ENCODE measurements at places on chromosomes 2 and 18.

- DNase-seq, result no peak
These were observed 211.5 kb downstream of the TMEM247 start for GRCh38 chr2:46690825-46691224.

DNA sequence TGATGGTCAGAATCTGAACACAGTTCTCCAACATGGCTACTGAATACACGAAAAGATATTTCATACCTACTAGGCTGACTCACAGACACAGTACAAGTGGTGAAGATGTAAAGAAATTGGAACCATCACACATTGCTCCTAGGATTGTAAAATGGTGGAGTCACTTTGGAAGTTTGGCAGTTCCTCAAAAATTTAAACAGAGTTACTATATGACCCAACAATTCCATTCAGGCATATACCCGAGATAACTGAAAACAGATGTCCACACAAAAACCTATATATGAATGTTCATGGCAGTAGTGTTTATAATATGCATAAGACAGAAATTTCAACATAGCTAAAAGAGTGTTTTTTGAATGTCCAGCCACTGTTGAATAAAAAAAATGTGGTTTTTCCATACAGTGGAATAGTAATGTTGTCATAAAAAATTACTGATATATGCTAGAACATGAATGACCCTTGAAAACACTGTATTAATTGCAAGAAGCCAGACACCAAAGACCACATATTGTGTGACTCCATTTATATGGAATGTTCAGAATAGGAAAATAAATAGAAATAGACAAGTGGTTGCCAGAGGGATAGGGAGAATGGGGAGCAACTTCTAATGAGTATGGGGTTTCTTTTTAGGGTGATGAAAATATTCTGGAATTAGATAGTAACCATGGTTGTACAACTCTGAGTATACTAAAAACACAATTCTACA is 10.1 kb downstream of the RMP24 start:
- no peak for DNase-seq

DNA sequence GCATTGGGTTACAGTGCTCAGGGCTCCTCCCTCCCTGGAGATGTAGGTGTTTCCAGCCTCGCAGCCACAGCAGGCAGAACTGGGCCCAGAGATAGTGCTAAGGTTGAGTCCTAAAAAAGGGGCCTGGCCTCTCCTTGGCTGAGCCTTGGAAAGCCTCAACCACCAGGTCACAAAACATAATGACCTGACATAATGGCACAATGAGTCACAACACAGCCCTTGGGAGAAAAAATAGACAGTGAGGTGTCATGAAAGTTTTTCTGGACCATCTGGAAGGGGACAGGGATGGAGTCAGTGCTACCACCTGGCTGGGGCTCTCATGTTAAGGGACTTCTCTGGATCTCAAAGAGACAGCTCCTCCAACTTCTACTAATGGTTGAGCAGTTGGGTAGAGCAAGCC is 92.4 kb upstream of the LCLAT1 start:
- DNase-seq, result no peak

DNA sequence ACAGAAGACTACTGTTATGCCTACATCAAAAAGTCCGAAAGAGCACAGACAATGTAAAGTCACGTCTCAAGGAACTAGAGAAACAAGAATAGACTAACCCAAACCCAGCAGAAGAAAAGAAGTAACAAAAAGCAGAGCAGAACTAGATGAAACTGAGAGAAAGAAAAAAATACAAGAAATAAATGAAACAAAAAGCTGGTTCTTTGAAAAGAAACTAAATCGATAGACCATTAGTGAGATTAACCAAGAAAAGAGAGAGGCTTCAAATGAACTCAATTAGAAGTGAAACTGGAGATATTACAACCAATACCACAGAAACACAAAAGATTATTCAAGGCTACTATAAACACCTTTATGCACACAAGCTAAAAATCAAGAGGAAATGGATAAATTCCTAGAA is 271.8 kb downstream of the MBD2 start:
- no peak for DNase-seq

GRCh38 chr2:207239754-207240494 is 74.2 kb upstream of the KLF7 start:
- DNase-seq, result no peak

GRCh38 chr18:34114996-34115395 is 109.7 kb downstream of the NOL4 start:
- no peak for DNase-seq

DNA sequence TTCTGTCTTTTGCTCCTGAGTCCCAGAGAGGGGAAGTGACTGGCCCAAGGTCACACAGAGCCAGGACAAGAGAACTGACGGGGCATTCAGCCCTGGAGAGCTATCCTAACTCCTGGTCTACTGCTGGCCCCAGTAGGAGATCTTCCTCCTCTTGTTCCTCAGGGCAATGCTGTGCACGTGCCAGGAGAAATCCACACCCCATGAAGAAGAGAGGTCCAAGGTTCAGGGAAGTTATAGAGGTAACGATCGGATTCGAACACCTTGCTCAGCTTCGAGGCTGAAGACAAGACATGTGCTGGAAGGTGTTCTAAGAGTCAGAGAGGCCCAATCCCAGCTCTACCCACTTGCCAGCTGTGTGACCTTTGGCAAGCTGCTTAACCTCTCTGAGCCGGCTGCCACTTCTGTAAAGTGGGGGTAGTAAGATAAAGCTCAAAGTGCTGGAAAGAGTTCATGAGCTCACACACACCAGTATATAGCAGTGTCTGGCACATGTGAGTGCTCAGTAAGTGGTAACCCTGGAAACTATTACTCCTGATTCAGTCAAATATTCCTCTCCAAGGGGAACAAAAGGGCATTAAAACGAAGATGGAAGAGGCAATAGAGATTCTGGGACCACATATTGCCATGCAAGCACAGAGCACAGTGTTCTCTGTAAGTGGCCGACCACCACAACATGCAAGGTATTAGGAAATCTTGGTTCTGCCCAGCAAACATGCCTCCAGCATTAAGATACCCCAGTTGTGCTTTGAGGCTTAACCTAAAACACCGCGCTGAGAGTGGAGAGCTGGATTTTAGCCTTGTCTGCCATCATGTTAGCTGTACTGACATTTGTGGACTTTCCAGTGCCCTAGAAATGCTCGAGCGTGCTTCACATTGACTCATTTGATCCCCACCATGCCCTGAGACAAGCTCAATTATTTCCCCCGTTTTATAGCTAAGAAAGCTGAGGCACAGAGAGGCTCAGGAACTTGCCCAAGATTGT is 25.6 kb downstream of the SERTAD2 start:
- no peak for DNase-seq

DNA sequence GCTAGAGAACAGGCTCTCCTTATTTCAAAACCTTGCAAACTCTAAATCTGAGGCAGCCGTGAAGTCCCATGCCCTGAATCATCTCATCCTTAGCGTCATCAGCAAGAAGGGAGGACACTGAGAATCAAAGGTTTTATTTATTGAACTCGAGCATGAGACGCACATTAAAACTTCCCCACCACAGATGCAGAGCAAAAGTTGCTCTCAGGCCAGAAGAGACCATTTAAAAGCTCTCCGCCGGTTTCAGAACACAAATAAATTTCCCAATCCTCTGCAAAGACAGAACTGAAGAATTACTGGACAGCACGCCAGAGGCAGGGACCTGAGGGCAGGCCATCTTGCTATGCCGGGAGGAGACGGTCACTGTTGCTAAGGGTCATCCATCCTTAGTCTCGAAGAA is 1.3 kb downstream of the AMMECR1L start:
- DNase-seq, result no peak

DNA sequence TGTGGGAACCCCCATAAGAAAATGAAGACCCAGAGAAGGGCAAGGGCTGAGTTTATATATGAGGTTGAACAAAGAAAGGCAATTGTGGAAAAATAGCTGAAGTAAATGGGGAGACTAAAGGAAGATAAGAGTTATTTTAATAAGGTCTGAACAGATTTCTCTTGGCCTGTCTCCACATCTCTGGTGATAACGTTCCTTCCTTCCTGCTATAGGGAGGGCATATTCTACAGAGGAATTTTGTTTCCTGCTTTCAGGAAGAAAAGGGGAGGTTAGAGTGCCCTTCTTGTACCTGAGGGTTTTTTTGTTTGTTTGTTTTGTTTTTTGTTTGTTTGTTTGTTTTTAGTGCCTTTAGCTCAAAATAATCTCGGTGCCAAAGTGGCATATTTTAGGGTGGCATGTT is 31.6 kb downstream of the MOGAT1 start:
- DNase-seq, result no peak

GRCh38 chr18:45467945-45468344 is 147.3 kb upstream of the SLC14A2 start:
- DNase-seq, result no peak

DNA sequence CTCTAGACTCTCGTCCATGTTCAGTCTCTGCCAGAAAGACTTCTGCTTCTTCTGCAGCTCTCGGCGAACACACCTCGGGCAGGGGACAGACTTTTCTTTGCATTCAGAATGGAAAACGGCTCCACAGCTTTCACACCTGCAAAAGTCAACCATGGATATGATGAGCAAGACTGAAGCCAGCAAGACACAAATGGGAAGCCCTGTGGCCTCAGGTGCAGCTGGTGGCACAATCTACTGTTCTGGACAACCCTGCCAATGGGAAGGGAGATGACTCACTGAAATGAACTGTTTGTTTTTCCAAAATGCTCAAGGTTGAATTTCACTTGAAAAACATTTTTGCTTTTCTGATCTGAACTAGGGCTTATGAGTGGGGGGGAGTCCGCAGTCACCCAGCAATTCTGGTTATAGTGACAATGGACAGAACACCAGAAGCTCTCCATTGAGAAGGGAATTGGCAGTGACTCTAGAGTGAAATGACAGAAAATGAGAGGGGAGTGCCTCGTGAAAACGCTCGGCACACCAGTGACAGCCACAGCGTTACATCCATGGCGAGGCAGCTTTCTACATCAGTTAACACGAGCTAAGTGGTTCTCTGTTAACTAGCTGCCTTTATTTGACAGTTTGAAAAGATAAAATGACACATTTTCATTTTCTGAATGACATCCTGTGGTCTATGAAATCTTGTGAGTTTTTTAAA is 58.8 kb upstream of the FZD5 start:
- DNase-seq, result no peak

- no peak for DNase-seq
These were observed 16.4 kb downstream of the EMX1 start for GRCh38 chr2:72933646-72934151.

- DNase-seq, result no peak
These were observed 1.2 kb downstream of the ANTXR1 start for GRCh38 chr2:69013840-69014821.

- no peak for DNase-seq
These were observed 4.3 kb upstream of the SH3BP4 start for GRCh38 chr2:234947556-234947955.

DNA sequence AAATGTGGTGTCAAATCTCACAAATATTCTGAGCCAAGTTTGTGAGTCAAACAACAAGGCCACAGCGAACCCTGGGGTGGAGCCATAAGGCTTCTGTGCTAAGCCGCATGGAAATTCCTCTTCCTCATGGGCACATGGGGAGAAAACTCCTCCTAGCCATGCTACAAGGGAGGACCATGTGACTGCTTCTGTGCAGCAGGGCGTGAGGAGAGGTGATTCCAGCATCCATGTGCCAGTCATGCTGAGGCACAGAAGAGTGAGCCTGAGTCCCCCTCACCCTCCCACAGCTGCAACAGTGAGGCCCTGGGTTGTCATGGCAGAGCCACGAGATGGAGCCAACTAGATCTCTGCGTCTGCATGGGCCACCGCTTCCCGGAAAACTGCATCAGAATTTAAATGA is 488.8 kb upstream of the RAB6C start:
- no peak for DNase-seq

DNA sequence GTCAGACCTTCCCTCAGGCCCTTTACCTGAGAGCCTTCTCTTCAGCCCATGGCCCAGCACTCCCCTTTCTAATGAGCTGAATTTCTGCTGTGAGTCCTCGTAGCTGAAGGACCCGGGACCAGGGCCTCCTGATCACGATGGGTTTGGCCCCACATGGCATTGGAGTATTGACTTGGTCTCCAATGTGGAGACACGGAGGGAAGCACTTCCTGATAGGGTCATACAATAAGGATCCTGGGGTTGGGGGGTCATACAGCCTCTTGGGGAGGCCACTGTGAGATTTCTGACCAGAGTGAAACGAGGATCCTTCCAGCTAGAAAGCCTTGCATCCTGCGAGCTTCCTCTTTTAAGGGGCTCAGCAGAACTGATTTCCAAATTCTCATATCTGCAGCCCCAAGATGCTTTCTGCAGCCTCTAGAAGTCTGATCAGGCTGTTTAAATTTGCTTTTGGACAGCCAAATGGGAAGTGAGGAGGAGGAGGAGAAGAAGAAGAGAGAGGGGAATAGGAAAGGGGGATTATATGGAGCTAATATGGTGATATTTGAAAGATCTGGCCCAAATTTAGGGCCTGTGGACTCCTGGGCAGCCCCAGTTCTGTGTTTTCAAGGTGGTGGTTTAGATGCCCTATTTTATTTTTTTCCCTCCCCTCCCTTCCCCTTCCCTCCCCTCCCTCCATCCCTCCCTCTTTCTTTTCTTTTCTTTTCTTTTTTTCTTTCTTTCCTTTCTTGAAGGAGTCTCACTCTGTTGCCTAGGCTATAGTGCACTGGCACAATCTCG is 38.9 kb downstream of the RHOB start:
- DNase-seq, result no peak

DNA sequence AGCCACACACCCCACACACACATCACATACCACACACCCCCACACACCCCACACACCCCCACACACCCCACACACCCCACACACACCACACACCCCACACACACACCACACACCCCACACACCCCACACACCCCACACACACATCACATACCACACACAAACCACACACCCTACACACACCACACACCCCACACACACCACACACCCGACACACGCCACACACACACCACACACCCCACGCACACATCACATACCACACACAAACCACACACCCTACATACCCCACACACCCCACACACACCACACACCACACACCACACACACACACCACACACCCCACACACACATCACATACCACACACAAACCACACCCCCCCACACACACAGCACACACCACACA is 22.4 kb downstream of the TWIST2 start:
- no peak for DNase-seq

DNA sequence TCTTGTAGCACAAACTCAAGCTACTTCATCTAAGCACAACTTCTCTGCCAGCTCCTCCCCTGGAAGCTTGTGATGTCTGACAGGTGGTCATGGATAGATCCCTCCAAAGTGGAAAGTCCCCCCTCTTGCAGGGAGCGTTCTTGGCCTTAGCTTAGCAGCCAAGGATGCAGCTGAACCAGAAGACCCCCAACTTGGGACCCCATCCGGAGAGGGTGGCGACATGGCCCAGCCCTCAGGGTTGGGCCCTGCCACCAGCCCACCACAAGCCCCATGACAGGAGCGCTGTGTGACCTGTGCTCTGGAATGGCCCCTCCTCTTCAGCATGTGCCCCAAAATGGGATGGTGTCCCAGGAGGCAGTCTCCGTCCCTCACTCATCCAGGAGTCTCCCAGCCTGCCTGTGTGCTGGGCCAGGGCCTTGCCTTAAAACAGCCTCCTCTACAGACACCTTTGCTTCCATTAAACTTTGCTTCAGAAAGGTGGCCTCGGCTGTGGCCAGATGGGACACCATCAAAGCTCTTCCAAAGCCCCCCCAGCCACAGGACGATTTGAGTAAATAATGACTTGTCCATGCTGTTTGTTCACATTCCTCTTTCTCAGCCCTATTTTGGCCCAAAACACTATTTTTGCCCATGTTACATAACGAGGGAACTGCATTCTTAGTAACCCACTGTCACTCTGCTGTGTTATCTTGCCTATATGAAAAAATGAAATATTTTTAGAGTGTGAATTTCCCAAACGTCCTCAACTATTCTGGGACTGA is 122.1 kb downstream of the RAB3GAP1 start:
- no peak for DNase-seq
